ENCODE measurements at places on chromosomes 12 and 14.
A peak's percentile ranks its signal among the peaks of the same experiment; 100 is the strongest.

- H3K27me3 ChIP-seq: no peaks in the 10 kb centered on the region
- H3K36me3 ChIP-seq: no peaks in the 10 kb centered on the region
- DNase-seq: no peak
- no peak overlapping the region for H3K4me3 ChIP-seq
- no peak overlapping the region for H3K27ac ChIP-seq
Observed at GRCh38 chr14:52835122-52835903, 43.9 kb upstream of the GNPNAT1 start.

GRCh38 chr14:58966997-58967396, 221.5 kb upstream of the DAAM1 start:
- no peaks in the 10 kb centered on the region for H3K27me3 ChIP-seq
- no peak for DNase-seq
- no peak overlapping the region for H3K27ac ChIP-seq
- no peaks in the 10 kb centered on the region for H3K36me3 ChIP-seq

DNA sequence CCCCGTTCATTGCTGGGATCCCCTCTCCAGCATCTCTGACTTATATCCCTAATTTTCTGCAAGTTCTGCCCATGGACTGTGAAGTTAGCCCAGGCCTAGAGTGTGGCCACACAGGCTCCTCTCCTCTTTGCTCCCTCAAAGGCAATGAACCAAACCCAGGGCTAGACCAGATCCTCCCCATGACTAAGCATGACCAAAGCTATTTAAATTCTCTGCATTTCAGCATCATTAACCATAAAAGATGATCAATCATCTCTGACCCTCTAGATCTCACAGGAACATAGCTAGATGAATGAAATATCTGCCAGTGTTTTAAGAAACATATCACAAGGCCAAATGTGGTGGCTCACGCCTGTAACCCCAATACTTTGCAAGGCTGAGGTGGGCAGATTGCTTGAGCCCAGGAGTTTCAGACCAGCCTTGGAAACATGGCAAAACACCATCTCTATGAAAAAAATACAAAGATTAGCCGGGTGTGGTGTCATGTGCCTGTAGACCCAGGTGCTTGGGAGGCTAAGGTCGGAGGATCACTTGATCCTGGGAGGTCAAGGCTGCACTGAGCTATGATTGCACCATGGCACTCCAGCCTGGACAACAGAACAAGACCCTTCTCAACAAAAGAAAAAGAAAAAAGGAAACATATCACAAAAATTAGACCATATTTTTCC, 2.2 kb upstream of the KRT3 start:
- no peak for DNase-seq
- no peaks in the 10 kb centered on the region for H3K4me1 ChIP-seq
- H3K27me3 ChIP-seq: no peaks in the 10 kb centered on the region

- H3K36me3 ChIP-seq: peaks cover 78% of the 10 kb centered on the region
- H3K4me1 ChIP-seq: no peaks in the 10 kb centered on the region
- H3K4me3 ChIP-seq: no peak overlapping the region
- H3K27ac ChIP-seq: no peak overlapping the region
Observed at GRCh38 chr12:105064564-105065178, 19.6 kb downstream of the ALDH1L2 start.

DNA sequence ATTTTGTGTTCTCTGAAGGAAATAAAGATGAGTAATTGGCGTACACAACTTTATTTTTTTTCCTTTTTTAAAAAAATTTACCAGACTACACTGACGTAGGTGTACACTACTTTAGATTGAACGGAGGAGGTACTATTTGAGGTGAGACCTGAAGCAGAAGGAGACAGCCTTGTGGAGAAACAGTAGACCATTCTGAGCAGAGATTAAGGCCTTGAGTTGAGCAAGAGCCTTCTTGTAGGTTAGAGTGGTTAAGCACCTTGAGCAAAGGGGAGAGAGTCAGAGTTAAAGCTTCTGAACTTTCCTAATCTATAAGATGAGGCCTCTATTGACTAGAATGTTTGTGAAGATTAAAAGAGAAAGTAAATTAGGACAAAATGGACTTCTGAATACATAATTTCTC, 2.5 kb downstream of the LEMD3 start:
- no peak overlapping the region for H3K27ac ChIP-seq
- no peak for DNase-seq
- H3K36me3 ChIP-seq: no peaks in the 10 kb centered on the region
- H3K27me3 ChIP-seq: no peaks in the 10 kb centered on the region
- H3K4me3 ChIP-seq: peak overlapping the region; percentile 93
- H3K4me1 ChIP-seq: peaks cover 57% of the 10 kb centered on the region

- no peak for DNase-seq
- no peaks in the 10 kb centered on the region for H3K4me1 ChIP-seq
- H3K36me3 ChIP-seq: no peaks in the 10 kb centered on the region
- no peaks in the 10 kb centered on the region for H3K27me3 ChIP-seq
- no peak overlapping the region for H3K27ac ChIP-seq
Observed at GRCh38 chr12:72692338-72692737, 420.2 kb downstream of the TRHDE start.

- H3K4me1 ChIP-seq: no peaks in the 10 kb centered on the region
- H3K4me3 ChIP-seq: no peak overlapping the region
- DNase-seq: no peak
- H3K27me3 ChIP-seq: no peaks in the 10 kb centered on the region
- H3K27ac ChIP-seq: no peak overlapping the region
- H3K36me3 ChIP-seq: no peaks in the 10 kb centered on the region
Observed at GRCh38 chr14:55426891-55427290, 13.5 kb downstream of the TBPL2 start.

DNA sequence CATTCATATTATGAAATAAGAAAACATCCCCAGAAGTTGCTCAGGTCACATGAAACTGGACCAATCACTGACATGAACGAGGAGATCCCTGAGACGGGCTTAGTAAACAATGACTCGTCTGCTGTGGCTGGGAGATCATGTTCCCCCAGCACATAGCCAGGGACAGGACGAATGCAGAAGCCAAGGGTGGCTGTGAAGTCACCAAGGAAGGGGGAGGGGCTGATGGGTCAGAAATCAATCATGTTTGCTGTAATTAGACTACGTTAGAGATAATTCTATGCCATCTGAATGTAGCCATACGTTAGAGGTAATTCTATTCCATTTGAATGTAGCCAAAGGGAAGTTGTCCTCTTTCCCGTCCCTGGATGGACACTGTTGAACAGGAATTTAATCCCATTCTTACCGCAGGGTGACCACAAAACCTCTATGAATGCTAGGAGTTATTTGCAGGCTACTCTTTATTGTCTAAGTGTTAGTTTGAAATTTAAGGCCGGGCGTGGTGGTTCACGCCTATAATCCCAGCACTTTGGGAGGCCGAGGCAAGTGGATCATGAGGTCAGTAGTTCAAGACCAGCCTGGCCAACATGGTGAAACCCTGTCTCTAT, 332.9 kb downstream of the TMEM132D start:
- no peak overlapping the region for H3K27ac ChIP-seq
- H3K4me1 ChIP-seq: no peaks in the 10 kb centered on the region

DNA sequence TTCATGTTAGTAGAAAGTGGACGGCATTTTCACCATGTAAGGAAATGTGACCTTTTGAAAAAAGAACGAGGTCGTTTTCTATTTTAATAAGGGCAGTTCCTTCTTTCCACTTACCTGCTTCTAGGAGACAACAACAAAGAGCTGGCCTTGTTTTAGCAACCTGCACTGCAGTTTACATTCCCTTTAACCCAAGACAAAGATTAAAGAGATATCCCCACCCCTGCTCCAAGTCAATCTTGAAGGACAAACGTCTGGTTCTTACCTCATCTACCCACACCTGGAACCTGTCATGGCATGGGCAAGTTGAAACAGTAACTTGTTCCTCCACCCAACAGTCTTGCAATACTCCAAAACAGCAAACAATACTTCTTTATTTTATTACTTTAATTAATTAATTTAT, 32.7 kb downstream of the ZCCHC8 start:
- H3K27me3 ChIP-seq: no peaks in the 10 kb centered on the region
- no peak overlapping the region for H3K27ac ChIP-seq
- H3K4me3 ChIP-seq: no peak overlapping the region
- H3K4me1 ChIP-seq: peaks cover 7% of the 10 kb centered on the region
- H3K36me3 ChIP-seq: peaks cover 1% of the 10 kb centered on the region
- no peak for DNase-seq

DNA sequence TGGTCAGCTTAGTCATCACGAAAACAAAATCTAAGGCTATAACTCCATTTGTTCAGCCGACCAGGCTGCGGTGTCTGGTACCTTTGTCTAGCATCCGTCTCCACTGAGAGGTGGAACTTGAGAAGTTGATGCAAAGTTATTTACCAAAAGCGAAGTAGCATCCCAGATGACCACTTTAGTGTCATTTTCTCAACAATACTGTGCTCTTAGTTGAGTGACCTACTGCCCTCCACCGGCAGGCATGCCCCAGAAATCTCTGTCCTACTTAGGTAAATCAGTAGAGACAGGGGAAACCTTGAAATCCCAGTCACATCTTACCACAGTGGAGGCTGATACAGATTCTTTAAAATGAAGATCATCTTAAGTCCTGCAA, 1.3 kb upstream of the ST8SIA1 start:
- peaks cover 18% of the 10 kb centered on the region for H3K4me1 ChIP-seq
- no peaks in the 10 kb centered on the region for H3K36me3 ChIP-seq
- no peak for DNase-seq

DNA sequence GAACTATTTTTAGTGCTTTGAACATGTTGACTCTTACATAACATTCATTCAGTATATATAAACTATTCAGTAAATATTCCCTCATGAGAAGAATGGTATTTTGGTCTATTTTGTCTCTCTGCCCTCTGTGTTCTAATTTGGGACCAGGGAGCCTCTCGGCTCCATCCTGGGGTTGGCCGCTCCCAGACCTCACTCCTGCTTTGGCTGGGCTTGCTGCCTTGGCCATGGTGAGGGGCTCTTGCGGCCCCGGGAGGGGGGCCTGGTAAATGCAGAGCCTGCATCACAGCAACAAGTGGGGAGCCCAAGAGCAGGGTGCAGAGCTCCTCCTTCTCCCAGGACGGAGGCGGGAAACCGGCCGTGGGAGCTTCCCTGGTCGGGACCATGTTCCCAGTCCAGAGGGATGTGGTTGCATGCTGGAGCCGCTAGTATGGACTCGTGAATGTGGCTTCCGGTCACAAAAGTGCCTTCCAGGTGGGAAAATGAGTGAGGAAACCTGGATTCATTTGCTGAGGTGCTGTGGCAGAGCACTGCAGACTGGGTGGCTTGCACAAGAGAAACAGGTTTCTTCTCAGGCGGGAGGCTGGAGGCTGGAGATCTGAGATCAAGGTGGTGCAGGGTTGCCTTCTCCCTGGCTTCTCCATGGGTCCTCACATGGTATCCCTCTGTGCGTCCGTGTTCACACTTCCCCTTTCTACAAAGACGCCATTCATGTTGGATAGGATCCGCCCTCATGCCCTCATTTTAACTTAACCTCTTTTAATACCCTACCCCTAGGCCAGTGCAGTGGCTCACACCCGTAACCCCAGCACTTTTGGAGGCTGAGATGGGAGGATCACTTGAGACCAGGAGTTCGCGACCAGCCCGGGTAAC, 250.2 kb downstream of the CACNA1C start:
- H3K36me3 ChIP-seq: no peaks in the 10 kb centered on the region
- no peaks in the 10 kb centered on the region for H3K4me1 ChIP-seq

- H3K27me3 ChIP-seq: no peaks in the 10 kb centered on the region
- no peaks in the 10 kb centered on the region for H3K36me3 ChIP-seq
- no peak overlapping the region for H3K4me3 ChIP-seq
- H3K4me1 ChIP-seq: no peaks in the 10 kb centered on the region
Observed at GRCh38 chr12:499837-500458, 40.2 kb downstream of the B4GALNT3 start.

DNA sequence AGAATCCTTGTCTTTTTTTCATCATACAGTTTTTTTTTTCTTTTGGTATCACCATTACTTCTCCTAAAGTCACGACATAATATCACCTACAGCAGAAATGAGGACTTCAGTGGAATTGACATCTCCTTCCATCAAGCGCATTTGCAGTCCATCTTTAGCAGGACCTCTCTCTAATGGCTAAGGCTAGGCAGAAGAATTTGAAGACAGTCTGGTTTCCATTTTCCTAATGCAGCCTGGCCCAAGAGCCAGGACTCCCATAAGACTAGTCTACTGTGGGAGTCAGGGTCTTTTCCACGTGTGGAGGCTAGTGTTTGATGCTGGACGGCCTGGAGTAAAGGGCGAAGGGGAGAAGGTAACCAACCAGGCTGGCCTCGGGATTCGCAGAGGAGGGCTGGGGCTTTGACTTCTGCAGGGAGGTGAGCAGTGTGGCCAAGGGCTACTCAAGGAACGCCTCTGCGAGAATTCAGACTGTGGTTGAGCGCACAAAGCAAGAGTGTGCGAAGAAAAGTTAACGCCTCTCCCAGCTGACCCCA, 769 bp upstream of the ZNF740 start:
- H3K36me3 ChIP-seq: no peaks in the 10 kb centered on the region
- H3K27ac ChIP-seq: peak overlapping the region; percentile 91

DNA sequence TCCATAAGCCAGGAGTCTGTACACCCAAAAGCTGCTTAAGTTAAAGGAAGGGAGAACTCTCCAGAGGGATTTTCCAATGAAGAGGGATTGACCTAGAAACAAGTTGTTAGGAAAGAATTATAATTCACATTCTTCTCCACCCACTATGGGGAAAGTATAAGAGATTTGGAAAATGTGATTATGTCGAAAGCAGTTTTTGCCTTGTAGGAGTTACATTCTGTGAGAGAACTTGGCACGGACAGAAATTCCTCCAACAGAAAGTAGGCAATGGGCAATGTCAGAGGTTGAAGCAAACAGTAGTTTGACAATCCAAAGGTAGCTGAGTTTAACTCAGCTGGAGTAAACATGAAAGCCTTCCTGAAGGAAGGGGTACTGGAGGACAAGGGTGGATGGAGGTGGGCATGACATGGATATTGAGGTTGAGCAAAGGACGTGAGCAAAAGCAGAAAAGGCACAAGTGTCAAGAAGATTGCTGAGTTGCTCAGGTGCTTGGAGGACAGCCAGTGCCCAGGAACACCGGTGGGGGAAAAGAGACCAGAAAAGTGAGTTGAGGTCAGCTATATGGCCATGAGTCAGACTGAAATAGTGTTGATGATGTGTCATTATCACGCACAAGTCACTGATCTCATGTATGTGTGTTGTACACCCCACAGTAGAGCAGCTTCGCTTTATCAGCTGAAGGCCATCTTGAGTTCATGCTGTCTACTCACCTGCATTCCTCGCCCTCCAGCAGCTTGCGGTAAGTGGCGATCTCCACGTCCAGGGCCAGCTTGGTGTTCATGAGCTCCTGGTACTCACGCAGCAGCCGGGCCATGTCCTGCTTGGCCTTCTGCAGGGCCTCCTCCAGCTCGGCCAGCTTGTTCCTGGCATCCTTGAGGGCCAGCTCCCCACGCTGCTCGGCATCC, 4.0 kb downstream of the KRT5 start:
- H3K36me3 ChIP-seq: no peaks in the 10 kb centered on the region
- no peaks in the 10 kb centered on the region for H3K4me1 ChIP-seq
- no peaks in the 10 kb centered on the region for H3K27me3 ChIP-seq
- DNase-seq: peak; percentile 4

GRCh38 chr12:9851927-9852326, 17.2 kb downstream of the CLEC2B start:
- DNase-seq: no peak
- H3K36me3 ChIP-seq: peaks cover 41% of the 10 kb centered on the region
- no peak overlapping the region for H3K4me3 ChIP-seq
- no peaks in the 10 kb centered on the region for H3K4me1 ChIP-seq
- no peak overlapping the region for H3K27ac ChIP-seq

GRCh38 chr14:64391986-64392385, 3.8 kb downstream of the MTHFD1 start:
- DNase-seq: no peak
- no peaks in the 10 kb centered on the region for H3K36me3 ChIP-seq
- H3K4me1 ChIP-seq: no peaks in the 10 kb centered on the region
- no peak overlapping the region for H3K4me3 ChIP-seq

GRCh38 chr12:57229046-57229633, 371 bp upstream of the SHMT2 start:
- peaks cover 39% of the 10 kb centered on the region for H3K27me3 ChIP-seq
- peaks cover 14% of the 10 kb centered on the region for H3K36me3 ChIP-seq
- peak overlapping the region; percentile 44 for H3K4me3 ChIP-seq

Data from tibial nerve (tissue), 4 donors.